WTC11 (cell line): ENCODE measurements at places on chromosomes 12 and 14. TPM values are rescaled to one million over a fixed set of nuclear protein-coding genes. Genes with fewer than 3 reads are reported as not detected.

Gene AKAP3
- total RNA-seq, result 1.8 to 2.6 TPM (median 1.9 TPM) in 3 replicates

Gene ABCD2
- total RNA-seq, result 0.05 TPM in 2 of 3 replicates, not detected in the other

DNA sequence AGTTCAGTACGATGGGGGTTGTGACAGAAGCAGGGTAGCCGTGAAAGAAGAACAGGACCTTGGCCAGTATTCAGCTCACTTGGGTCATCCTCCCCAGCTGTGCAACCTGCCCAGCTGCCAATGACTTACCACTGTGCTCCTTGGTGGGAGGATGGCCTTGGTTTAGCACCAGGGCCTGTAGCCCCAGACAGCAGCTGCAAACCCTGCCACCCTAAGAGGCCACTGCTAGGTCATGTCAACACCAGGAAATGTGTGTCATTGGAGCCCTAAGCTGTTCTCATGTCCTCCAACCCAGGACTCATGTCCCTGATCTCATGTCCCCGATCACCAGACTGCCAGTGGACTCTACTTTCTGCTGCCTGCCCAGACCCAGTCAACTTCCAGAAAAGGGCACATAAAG lies 3.0 kb upstream of the CRACR2A start:
- H3K27me3 ChIP-seq, result peaks cover 28% of the 10 kb centered on the region
- H3K4me1 ChIP-seq, result peaks cover 8% of the 10 kb centered on the region
- no peak overlapping the region for H3K4me3 ChIP-seq
- no peak for DNase-seq

DNA sequence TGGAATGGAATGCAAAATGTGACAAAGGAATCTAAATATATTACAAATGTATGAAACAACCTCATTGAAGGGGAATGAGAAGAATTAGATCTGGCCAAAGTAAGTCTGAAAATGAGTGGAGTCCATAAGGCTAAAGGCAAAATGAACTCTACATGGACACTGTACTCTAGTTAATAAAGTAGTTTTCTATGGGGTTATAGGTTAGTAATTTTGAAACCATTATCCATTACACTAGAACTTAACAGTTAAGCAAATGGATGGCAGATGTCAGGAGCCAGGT lies 222.1 kb downstream of the NUAK1 start:
- H3K36me3 ChIP-seq, result 0 out of 2 replicates have a peak, but pooled peaks cover 3% of the 10 kb centered on the region
- H3K27ac ChIP-seq, result no peak overlapping the region
- DNase-seq, result no peak
- no peaks in the 10 kb centered on the region for H3K4me1 ChIP-seq
- H3K27me3 ChIP-seq, result no peaks in the 10 kb centered on the region; the same call in 1 of the 2 replicates

DNA sequence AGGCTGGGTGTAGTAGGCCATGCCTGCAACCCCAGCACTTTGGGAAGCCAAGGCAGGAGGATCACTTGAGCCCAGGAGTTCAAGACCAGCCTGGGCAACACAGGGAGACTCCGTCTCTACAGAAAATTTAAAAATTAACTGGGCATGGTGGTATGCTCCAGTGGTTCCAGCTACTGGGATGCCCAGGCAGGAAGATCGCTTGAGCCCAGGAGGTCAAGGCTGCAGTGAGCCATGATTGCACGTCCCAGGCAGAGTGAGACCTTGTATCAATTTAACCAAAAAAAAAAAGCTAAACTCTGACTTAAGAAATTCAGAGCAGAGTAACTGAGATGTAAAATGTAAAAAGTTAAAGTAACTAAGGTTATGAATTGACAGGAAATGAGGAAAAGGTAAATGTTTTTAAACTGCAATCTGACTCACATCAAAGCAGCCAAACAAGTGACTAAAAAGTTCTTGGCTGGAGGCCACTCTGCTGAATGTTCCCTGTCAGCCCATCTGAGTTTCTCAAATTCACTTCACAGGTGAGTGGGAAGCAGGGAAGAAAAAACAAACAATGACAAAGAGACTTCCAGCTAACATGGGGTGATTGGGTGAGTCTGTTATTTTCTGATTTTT lies 21.3 kb downstream of the PRKD1 start:
- no peak for DNase-seq
- no peaks in the 10 kb centered on the region for H3K27me3 ChIP-seq
- peaks cover 18% of the 10 kb centered on the region for H3K36me3 ChIP-seq

- no peak for DNase-seq
- no peak overlapping the region for H3K4me3 ChIP-seq
- peaks cover 17% of the 10 kb centered on the region for H3K4me1 ChIP-seq
- no peak overlapping the region for H3K27ac ChIP-seq
- no peaks in the 10 kb centered on the region for H3K27me3 ChIP-seq
Measured at GRCh38 chr12:94073441-94074051, 74.8 kb upstream of the PLXNC1 start.

DNA sequence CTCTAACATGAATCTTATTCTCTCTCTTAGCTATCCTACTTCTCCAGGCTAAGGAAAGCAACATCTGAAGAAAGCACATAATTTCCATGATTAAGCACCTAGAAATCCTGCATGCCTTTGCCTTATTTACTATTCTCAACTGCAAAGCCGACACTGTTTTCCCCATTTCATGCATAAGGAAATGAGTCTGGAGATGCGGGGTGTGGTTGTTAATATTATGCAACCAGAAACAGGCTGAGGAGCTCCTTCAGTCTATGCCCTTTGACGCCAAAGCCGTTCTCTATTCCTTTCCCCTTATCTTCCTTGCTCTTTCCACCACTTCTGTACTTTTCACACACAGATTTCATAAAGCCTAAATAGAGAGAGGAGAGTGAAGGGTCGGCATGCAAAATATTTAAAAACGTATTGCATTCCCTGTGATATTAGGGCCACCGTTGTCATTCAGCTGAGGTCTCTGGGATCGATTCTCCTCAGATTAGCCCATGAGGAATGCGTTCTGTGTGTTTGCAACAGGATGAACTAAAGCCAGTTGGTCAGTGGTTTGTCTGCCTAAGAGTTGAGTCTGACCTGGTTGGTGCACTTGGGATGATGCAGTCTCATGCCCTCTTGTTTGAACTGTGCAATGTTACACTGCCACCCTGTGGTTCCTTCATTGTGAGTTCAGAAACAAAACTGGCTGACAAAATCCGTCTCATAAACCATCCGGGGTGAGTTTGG lies 53.1 kb upstream of the PLEKHG7 start:
- peak; percentile 50 for DNase-seq
- 0 out of 2 replicates have a peak, but pooled peaks cover 2% of the 10 kb centered on the region for H3K36me3 ChIP-seq
- H3K4me3 ChIP-seq, result no peak overlapping the region
- peak overlapping the region; percentile 36; the same call in 1 of the 2 replicates for H3K27ac ChIP-seq
- no peaks in the 10 kb centered on the region for H3K27me3 ChIP-seq

DNA sequence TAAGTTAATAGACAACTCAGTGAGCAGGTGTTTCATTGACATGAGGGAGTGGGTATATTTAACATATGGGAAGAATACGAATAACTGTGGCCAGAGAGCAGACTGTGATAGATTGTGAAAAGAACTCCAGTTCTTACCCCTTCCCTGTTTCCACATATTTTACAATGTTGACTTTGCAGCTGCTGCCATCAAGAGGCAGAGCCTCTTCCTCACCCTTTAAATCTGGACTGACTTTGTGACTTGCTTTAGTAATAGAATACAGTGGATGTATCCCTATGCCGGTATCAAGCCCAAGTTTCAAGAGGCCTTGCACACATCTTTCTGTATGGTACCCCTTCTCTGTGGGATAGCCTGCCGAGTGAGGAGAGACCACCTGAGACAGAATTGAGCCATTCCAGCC lies 356.7 kb downstream of the ETNK1 start:
- DNase-seq, result no peak
- H3K36me3 ChIP-seq, result no peaks in the 10 kb centered on the region
- no peak overlapping the region for H3K27ac ChIP-seq
- no peaks in the 10 kb centered on the region for H3K27me3 ChIP-seq

DNA sequence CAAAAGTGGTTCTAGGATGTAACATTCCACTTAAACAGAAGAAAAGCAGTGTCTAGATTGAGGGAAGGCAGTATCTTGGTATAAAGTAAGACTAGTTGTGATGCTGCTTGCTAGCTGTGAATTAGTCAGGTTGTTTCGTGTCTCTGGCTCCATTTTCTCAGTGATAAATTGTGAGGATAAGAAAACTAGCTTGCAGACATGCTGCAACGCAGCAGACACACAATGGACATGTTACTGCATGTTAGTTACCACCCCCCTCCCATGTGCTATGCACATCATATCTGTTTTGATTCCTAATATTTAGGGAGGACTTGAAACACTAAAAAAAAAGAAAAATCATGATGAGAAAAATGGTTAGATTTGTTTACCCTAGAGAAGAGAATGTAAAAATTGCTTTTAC lies 2.9 kb downstream of the CCNK start:
- no peaks in the 10 kb centered on the region for H3K27me3 ChIP-seq
- no peak overlapping the region for H3K4me3 ChIP-seq
- H3K4me1 ChIP-seq, result peaks cover 20% of the 10 kb centered on the region

GRCh38 chr14:55121628-55122439 lies 7.2 kb upstream of the LGALS3 start:
- peaks cover 17% of the 10 kb centered on the region for H3K27me3 ChIP-seq
- DNase-seq, result no peak
- no peak overlapping the region for H3K4me3 ChIP-seq
- peaks cover 5% of the 10 kb centered on the region for H3K4me1 ChIP-seq
- H3K27ac ChIP-seq, result no peak overlapping the region

DNA sequence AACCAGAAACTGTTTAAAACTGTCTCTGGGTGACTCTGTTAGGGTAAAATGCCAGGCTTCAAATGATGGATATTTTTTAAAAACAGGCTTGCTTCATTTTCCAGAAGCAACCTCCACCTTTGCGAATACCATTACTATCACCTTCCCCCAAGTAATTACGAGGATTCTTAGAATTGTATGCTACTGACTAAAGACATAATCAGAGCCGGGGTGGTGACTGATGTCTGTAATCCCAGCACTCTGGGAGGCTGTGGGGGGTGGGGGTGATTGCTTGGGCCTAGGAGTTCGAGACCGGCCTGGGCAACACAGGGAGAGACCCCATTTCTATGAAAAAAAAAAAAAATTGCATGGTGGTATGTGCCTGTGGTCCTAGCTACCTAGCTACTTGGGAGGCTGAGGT lies 38.3 kb downstream of the FGD6 start:
- H3K36me3 ChIP-seq, result no peaks in the 10 kb centered on the region
- H3K4me3 ChIP-seq, result no peak overlapping the region
- H3K27ac ChIP-seq, result no peak overlapping the region
- no peaks in the 10 kb centered on the region for H3K27me3 ChIP-seq

DNA sequence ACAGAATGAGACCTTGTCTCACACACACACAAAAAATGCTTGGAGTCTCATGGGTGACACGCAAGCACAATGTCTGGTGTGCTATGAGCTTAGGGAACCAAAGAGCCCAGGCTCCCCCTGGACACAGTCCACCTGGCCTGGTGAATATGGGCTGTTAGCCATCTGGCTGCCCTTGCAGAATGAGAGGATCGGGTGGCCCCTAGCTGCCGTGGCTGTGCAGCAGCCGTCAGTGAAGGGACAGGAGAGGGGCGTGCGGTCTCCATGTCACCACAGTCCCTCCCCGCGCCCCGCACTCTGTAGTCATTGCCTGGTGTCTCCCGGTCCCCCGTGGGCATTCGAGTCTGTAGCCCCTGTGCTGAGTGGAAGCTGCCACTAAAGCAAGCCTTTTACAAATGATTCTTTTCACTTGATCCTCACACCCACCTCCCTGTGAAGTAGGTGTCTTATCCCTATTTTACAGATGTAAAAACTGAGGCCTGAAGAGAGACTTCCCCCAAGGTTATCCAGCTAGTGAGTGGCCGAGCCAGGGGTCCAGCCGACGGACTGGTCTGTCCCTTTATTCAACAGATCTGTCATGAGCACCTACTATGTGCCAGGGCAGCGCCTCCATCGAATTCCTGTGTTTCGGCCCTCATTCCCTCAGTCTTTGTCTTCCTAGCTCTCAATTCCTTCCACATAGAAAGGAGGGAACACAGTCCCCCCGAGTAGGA lies 18.8 kb downstream of the MVK start:
- H3K4me1 ChIP-seq, result 0 out of 2 replicates have a peak, but pooled peaks cover 4% of the 10 kb centered on the region
- H3K27me3 ChIP-seq, result no peaks in the 10 kb centered on the region
- no peaks in the 10 kb centered on the region for H3K36me3 ChIP-seq
- no peak overlapping the region for H3K27ac ChIP-seq
- H3K4me3 ChIP-seq, result no peak overlapping the region

DNA sequence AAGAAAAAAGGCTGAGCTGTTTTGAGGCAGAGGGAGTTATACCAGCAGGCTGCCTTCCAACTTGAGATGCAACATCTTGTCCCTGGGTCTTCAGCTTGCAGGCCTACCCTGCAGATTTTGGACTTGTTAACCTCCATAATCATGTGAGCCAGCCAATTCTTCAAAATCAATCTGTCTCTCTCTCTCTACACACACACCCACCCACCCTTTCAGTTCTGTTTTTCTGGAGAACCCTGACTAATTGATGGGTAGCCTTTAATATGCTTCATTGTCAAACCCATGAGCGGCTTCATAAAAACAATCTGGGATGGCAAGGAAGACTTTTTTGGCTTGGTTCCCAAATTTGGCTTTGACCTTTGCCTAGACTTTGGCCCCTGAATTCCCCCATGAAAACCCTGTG lies 113.9 kb downstream of the TMX1 start:
- H3K4me1 ChIP-seq, result 0 out of 2 replicates have a peak, but pooled peaks cover 3% of the 10 kb centered on the region
- no peak for DNase-seq

DNA sequence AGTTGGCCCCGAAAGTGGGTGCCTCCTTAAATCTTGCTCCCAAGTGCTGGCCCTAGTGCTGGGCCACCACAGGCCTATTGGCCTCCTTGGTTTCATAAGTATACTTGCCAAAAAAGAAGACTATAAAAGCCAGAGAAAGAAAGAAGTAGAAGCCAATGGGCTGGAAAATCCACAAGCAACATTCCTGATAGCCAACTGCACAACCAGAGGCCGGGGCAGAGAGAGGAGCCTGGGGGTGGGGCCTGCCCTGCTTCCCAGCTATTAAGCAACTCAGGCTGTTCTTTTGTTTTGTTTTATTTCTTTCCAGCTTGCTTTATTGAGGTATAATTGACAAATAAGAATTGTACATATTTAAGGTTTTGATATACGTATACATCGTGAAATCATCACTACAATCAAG lies 177.2 kb upstream of the NTF3 start:
- peaks cover 23% of the 10 kb centered on the region for H3K4me1 ChIP-seq
- no peak for DNase-seq
- no peak overlapping the region for H3K27ac ChIP-seq
- H3K4me3 ChIP-seq, result no peak overlapping the region

GRCh38 chr12:124917841-124918621 lies 3.6 kb upstream of the UBC start:
- peak overlapping the region; percentile 100 for H3K27ac ChIP-seq
- DNase-seq, result no peak
- H3K36me3 ChIP-seq, result peaks cover 15% of the 10 kb centered on the region
- H3K4me1 ChIP-seq, result peaks cover 79% of the 10 kb centered on the region

DNA sequence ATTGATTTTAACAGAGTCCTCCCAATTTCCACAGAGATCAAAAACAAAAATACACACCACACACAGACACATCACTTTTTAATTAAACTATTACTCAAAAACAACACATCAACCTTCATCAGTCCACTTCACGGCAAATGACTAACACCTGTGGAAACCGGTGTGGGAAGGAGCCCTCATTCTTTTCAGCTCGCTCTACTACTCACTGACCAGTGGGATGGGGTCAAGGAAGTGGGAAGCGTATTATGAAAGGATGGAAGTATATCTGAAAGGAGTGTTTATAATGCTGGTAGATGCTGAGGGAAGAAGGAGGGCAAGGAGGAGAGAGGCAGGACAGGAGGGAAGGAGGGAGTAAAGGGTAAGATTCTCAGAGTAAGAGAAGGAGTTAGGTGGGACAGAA lies 156.5 kb downstream of the EPS8 start:
- H3K4me3 ChIP-seq, result no peak overlapping the region
- no peaks in the 10 kb centered on the region for H3K27me3 ChIP-seq
- H3K4me1 ChIP-seq, result peaks cover 23% of the 10 kb centered on the region
- no peak for DNase-seq
- no peaks in the 10 kb centered on the region for H3K36me3 ChIP-seq

- no peak for DNase-seq
- H3K27ac ChIP-seq, result no peak overlapping the region
- H3K4me1 ChIP-seq, result no peaks in the 10 kb centered on the region
- no peak overlapping the region for H3K4me3 ChIP-seq
Measured at GRCh38 chr14:94638961-94639817, 27.0 kb downstream of the SERPINA3 start.
